Glutamatergic neuron (in vitro differentiated cells): ENCODE measurements at places on chromosomes 2 and 18.
A peak's percentile ranks its signal among the peaks of the same experiment; 100 is the strongest.

DNA sequence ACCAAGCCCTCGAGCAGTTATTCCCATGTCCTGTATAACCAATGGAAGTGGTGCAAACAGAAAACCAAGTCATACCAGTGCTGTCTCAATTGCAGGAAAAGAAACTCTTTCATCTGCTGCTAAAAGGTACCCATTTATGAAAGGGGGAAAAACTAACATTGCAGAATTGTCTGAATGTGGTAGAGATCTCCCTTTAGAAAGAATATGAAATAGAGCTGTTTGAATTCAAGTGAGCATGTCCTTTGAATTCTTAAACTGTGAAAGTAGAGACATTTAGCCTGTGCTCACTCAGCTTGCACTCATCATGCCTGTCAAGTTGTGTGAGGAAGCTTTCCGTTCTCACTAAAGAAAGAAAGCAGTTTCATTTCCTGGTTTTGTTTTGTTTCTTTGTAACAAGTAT, 87.4 kb downstream of the EML4 start:
- no peak for DNase-seq

GRCh38 chr18:26134107-26134506, 438 bp downstream of the PSMA8 start:
- DNase-seq, result no peak

- DNase-seq, result no peak
Measured at GRCh38 chr18:60134806-60135205, 235.0 kb downstream of the PMAIP1 start.

GRCh38 chr2:158460632-158461297, 4.0 kb downstream of the PKP4 start:
- DNase-seq, result no peak

DNA sequence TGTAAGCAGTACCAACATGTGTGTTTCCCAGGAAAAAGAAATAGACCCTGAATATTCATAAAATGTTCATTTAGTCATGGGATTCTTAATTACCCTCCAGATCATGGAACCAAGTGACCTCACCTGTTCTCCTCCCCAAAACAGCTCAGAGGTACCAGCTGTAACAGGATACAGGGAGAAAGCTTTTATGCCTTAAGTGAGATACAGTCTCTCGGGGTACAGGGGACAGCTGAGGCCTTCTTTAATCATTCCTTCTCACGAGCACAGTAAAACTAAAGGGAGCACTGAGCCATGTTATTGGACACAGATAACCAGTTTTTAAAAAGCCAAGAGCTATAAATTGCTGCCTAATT, 16.6 kb downstream of the EPHA4 start:
- DNase-seq, result no peak

DNA sequence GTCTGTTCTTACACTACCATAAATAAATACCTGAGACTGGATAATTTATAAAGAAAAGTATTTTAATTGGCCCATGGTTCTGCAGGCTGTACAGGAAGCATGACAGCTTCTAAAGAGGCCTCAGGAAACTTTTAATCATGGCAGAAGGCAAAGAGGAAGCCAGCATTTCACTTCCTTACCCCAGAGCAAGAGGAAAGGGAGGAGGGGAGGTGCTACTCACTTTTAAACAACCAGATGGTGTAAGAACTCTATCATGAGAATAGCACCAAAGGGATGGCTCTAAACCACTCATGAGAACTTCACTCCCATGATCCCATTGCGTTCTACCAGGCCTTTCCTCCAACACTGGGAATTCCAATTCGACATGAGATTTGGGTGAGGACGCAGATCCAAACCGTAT, 344.4 kb upstream of the SLC39A10 start:
- no peak for DNase-seq

GRCh38 chr2:148110184-148110583, 89.3 kb downstream of the MBD5 start:
- DNase-seq, result no peak

DNA sequence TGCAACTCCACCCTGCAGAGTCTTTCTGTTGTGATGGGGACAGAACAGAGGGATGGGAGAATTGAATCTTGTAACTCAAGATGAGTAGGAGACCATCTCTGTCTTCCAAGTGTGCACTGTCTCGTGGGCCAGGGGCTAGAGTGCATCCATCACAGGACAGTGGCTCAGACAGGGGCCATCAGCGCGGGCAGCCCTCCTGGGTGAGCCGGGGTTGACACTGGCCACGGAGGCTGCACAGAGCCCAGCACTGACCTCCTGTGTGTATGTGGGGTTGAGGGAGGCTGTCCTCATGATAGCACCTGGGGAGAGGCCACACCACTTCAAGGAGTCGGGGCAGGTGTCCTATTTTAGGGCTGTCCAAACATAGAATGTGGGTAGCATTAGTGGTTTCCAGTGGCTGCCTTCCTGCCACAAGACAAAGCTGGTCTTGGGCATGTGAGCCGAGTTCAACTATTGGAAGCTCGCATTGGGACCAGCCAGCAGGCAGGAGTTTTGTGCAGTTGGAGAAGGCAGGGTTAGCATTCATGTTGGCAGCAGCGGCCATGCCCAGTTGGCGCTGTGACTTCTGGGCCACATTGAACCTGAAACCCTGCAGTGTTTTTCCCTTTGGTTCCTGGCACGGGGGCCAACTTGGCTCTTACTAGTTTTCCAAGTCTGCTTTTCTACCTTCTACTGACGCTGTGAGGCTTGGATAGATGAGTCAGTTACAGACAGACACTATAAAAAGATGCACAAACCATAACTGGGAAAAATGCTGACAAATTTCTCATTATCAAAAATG, 45.3 kb downstream of the ACOXL start:
- no peak for DNase-seq

GRCh38 chr2:148410899-148411298, 233.7 kb upstream of the EPC2 start:
- no peak for DNase-seq

GRCh38 chr2:142280831-142281230, 150.0 kb upstream of the LRP1B start:
- DNase-seq, result no peak

DNA sequence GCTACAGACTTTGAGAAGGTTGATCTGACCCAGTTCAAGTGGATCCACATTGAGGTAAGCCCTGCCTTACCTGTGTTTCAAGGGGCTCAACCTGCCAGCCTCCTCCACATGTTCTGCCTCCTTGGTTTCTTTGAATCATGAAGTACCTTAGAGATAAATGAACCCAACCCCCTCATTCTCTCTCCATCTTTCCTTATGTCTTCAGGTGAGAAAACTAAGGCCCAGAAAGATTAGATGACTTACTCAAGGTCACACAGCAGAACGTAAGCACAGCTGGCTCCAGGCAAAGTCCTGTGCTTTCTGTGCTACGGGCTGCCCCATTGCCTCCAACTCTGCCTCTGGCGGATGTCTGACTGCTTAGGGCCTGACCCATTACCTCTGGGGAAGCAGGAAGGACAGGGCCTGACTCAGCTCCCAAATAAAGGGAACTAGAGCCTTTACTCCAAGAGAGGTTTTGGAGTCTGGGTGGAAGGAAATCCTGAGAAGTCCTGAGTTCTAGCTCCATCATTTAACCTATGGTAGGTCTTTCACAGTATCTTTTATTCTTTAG, 10.3 kb downstream of the KHK start:
- DNase-seq, result no peak

DNA sequence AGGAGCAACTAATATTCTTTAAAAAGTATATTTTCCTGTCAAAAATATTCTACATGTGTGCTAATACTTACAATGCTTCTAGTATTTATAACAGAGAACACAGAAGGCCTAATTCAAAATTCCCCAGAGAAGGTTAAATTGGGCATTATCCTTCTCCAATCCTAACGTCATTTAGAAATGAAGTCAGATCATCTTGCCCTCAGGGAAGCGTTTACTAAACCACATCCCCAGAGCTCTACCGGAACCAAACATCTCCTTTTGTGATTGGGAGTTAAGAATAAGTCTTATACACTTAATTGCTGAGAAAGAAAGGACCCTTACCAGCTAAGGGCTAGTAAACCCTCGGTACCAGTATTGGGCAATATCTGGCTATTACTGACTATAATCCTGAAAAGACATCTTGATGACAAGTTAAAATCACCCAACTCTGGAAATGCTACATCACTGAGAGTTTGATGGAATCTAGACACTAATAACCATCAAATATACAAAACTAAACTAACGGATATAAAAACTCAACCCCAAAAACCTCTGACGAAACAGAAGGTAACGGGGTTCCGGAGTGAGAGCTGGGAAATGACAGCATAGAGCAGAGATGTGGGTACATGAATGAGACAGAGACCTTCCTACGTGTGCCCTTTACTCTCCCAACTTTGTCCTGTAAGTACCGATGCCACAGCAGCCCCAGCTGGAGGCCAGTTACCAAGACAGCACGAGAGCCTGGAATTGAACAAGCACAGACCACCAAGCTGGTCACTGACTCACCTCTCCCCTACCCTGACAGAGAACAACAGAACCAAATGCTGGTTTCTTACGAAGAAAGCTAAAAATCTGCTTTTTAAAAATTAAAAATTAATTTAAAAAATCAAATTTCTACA, 35.0 kb downstream of the WDSUB1 start:
- no peak for DNase-seq

DNA sequence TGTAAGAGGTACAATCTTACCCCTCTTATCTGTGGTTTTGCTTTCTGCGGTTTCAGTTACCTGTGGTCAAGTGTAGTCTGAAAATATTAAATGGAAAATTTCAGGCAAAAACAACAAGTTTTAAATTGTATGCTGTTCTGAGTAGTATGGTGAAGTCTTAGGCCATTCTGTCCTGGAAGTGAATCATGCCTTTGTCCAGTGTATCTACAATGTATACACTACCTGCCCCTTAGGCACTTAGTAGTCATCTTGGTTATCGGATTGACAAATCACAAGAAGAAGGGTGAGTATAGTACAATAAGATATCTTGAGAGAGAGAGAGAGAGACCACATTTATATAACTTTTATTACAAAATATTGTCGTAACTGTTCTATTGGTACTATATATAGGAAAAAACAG, 43.5 kb downstream of the RAB3GAP1 start:
- no peak for DNase-seq

DNA sequence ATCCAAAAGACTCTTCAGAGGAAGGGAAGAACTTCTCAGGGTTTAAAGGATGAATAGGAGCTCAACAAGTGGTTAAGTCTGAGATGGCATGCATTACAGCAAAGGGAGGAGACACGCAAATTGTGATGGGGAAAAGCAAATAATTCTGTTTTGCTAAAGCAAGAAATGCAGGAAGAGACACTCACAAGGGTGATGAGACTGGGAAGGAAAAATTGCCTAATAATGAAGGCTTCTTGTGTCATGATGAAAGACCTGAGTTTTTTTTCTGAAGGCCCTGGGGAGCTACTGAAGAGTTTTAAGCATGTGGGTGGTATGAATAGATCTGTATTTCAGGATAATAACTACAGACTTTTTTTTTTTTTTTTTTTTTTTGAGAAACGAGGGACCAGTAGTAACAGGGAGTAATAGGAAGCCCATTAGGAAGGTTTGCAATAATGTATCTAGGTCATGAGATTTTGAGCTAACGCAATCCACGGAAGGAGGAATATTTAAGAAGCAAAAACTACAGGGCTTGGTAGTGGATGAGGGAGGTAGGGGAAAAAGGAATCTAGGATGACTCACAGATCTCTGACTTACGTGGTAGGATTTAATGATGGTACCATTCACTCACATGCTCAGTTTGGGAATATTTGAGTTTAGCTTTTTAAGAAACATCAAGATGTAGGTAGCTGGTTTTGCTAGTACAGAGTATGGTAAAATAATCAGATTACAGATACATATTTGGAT, 16.0 kb upstream of the SERPINB3 start:
- DNase-seq, result no peak

- no peak for DNase-seq
Measured at GRCh38 chr18:36217348-36217747, 30.1 kb downstream of the MOCOS start.

GRCh38 chr2:81481242-81481993, 1176.9 kb upstream of the LRRTM1 start:
- DNase-seq, result peak; percentile 16

DNA sequence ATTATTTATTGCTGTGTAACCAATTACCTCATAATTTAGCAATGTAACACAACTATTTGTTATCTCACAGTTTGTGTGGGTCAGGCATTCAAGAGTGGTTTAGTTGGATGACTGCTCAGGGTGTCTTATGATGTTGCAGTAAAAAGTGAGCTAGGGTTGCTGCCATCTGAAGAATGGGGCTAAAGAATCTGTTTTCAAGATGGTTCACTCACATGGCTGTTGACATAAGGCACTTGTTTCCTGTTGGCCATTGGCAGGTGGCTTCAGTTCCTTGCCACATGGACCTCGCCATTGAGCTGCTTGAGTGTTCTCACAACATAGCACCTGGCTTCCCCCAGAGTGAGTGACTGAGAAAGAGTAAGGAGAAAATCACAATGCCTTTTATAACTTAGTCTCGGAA, 123.2 kb downstream of the TMEM17 start:
- DNase-seq, result no peak

GRCh38 chr2:160156665-160157064, 43.4 kb downstream of the ITGB6 start:
- DNase-seq, result no peak

GRCh38 chr18:63261029-63261428, 58.5 kb downstream of the BCL2 start:
- DNase-seq, result no peak

DNA sequence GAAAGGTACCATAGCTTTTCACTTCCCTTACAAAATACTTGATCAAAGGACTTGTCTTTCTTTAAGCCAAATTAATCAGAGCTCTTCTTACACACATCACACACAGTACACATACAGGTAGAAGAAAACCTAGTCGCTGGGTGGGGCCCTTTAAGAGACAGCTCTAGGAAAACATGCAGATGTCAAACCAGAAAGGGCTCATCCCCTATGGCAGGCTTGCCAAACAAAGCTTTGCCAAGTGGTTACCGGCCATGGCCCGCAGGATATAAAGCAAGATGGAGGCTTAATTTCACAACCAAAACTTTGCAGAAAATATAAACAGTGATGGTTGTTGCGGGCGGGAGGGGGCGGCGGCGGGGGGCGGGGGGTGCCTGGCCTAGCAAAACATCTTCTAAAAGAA, 2156.0 kb upstream of the PIK3C3 start:
- no peak for DNase-seq

- DNase-seq, result no peak
Measured at GRCh38 chr18:26746826-26747475, 118.6 kb downstream of the AQP4 start.

DNA sequence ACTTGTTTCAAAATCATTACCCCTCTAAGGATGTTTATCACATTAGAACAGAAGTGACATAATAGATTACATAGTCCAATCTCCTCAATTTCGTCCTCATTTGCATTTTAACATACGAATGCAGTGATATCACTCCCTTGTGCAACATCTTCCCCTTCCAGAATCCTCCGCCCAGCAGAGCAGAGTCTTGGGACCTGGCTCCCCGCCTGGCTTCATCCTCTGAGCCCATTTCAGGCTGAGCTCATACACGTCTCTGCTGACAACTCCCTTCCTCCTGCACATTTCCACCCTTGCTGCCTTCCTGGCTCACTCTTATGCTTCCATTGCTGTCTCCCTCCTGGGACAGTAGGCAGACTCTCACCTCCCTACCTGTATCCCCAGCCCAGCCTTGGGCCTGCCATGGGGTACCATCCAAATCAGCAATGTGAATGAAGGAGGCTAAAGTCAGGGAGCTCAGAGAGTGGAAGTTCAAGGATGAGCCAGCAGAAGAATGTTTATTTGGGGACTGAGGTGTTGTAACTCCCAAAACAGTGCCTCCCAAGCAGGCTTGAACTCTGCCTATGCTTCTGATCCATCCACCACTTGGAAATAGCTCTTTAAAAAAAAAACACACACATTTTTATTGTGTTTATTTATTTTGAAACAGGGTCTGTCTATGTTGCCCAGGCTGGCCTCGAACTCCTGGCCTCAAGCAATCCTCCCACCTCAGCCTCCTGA, 165.2 kb downstream of the TMEM200C start:
- DNase-seq, result no peak
